Esophagus squamous epithelium (tissue), 5 donors: ENCODE measurements at places on chromosomes 2 and 18. TPM values are rescaled to one million over a fixed set of nuclear protein-coding genes. Genes with fewer than 3 reads are reported as not detected.

DNA sequence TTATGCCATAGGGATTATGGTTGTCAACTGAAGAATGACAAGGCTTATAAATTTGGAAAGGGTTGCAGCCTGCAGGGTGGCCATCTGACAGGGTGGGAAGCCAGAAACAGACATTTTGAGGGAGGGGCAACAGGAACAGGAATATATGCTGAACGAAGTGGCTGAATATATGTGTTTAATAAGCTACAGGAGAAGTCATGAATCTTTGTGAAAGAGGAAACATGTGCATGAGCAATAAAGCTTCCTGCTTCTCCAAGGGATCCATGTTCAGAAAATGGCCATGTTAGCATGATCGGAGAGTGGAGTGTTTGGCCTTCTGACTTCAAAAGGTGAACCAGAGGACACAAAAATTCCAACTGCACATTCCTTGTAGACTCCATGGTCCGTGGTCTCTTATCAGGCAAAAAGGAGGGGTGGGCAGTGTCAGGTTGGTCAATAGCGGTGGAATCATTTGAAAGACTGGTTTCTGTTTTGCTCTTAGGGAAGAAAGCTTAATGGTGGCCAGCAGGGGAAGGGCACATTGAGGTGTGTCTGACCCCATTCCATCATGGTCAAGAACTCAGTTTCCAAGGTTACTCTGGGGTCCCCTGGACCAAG, 144.1 kb downstream of the SOCS6 start:
- peaks cover 11% of the 10 kb centered on the region for H3K4me1 ChIP-seq
- no peak overlapping the region for H3K27ac ChIP-seq
- H3K36me3 ChIP-seq: no peaks in the 10 kb centered on the region
- no peak for DNase-seq

GRCh38 chr2:102141970-102142828, at the start of gene IL1R1:
TSS of gene IL1R1 (plus strand) at chr2:102142746. CDS start at chr2:102157725, 14,979 bp downstream.
- H3K36me3 ChIP-seq: no peaks in the 10 kb centered on the region

GRCh38 chr2:234426616-234427015, 70.3 kb downstream of the ARL4C start:
- DNase-seq: no peak
- no peaks in the 10 kb centered on the region for H3K36me3 ChIP-seq
- peaks cover 59% of the 10 kb centered on the region for H3K4me1 ChIP-seq
- H3K27ac ChIP-seq: peak overlapping the region; percentile 37
- H3K27me3 ChIP-seq: no peaks in the 10 kb centered on the region

DNA sequence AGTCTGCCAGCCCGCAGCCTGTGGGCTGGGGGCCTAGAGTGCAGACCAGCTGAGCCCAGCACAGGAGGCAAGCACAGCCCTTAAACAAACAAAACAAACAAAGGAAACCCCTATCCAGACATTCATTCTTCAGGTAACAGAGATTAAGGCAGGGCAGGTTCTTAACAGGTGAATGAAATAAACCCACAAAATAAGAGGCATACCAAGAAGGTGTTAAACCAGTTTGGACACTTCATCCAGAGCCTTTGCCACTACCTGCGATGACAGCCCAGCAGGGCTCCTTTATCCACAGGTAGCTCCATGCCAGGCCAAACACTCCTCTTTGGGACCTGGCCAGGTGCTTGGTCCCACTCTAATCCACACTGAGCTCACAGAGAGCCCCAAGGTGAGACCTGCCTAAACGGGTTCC, 209.7 kb upstream of the SIX2 start:
- H3K36me3 ChIP-seq: no peaks in the 10 kb centered on the region
- H3K27ac ChIP-seq: peak overlapping the region; percentile 38
- peaks cover 18% of the 10 kb centered on the region for H3K27me3 ChIP-seq
- H3K4me1 ChIP-seq: peaks cover 24% of the 10 kb centered on the region
- H3K4me3 ChIP-seq: no peak overlapping the region

- no peak for DNase-seq
- H3K4me1 ChIP-seq: no peaks in the 10 kb centered on the region
- no peaks in the 10 kb centered on the region for H3K36me3 ChIP-seq
These were observed 16.5 kb downstream of the DOK1 start for GRCh38 chr2:74571058-74571457.

DNA sequence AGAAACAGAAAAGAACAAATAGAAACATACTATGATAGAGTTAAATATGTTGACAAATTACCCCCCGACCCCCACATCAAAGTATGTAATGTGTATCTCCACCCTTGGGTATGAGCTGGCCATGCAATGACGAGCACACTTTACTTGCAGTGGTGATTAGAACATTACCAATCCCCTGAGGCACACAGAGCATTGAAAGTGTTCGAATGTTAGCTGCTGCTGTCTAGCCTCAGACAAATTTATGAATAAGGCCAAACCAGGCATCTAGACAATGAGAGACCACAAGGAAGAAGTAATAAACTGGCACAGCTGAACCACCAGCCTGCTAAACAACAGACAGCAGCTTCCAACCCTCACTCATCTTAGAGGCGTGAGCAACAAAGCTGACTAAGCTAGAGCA, 380.5 kb downstream of the DSEL start:
- no peaks in the 10 kb centered on the region for H3K36me3 ChIP-seq
- DNase-seq: no peak
- no peaks in the 10 kb centered on the region for H3K27me3 ChIP-seq
- no peaks in the 10 kb centered on the region for H3K4me1 ChIP-seq
- no peak overlapping the region for H3K4me3 ChIP-seq
- no peak overlapping the region for H3K27ac ChIP-seq

- H3K27ac ChIP-seq: no peak overlapping the region
- H3K27me3 ChIP-seq: no peaks in the 10 kb centered on the region
- H3K36me3 ChIP-seq: no peaks in the 10 kb centered on the region
- H3K4me1 ChIP-seq: no peaks in the 10 kb centered on the region
- DNase-seq: no peak
These were observed 66.3 kb upstream of the GATA6 start for GRCh38 chr18:22102953-22103646.

GRCh38 chr2:231514951-231515297, 15.3 kb downstream of the NMUR1 start:
- H3K27ac ChIP-seq: peak overlapping the region; percentile 94
- no peaks in the 10 kb centered on the region for H3K27me3 ChIP-seq
- no peak for DNase-seq
- H3K36me3 ChIP-seq: no peaks in the 10 kb centered on the region
- peak overlapping the region; percentile 68 for H3K4me3 ChIP-seq

- no peak overlapping the region for H3K4me3 ChIP-seq
- no peaks in the 10 kb centered on the region for H3K36me3 ChIP-seq
These were observed 253.5 kb downstream of the DYSF start for GRCh38 chr2:71706836-71707235.

- H3K4me1 ChIP-seq: no peaks in the 10 kb centered on the region
- no peaks in the 10 kb centered on the region for H3K27me3 ChIP-seq
- no peak overlapping the region for H3K4me3 ChIP-seq
- DNase-seq: no peak
- no peak overlapping the region for H3K27ac ChIP-seq
- H3K36me3 ChIP-seq: no peaks in the 10 kb centered on the region
These were observed 285.8 kb upstream of the MAP2 start for GRCh38 chr2:209138079-209138478.

DNA sequence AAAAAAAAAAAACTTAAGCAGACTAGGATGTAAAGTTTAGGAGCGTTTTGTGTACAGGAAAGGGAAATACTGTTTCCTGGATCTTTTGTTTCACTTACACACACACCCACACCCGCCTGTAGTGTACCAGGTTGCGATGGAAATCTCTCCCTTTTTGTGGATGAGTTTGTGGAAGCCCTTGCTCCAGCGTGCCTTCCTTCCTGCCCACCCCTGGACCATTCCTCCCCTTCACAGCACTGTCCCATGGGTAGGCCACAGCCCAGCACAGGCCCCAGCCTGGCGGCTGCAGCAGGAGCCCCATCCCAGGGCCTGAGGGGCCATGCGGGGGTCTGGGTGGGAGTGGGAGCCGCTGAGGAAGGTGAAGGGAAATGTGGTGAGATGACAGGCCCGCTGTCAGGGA, 15.1 kb downstream of the MALL start:
- peak overlapping the region; percentile 93 for H3K27ac ChIP-seq
- no peaks in the 10 kb centered on the region for H3K36me3 ChIP-seq
- H3K27me3 ChIP-seq: no peaks in the 10 kb centered on the region
- no peak overlapping the region for H3K4me3 ChIP-seq

GRCh38 chr2:241011296-241011600, 12.8 kb downstream of the SNED1 start:
- DNase-seq: no peak
- H3K4me1 ChIP-seq: peaks cover 47% of the 10 kb centered on the region
- H3K36me3 ChIP-seq: no peaks in the 10 kb centered on the region

GRCh38 chr2:100053087-100053885, 89.1 kb downstream of the AFF3 start:
- DNase-seq: no peak
- H3K36me3 ChIP-seq: no peaks in the 10 kb centered on the region
- H3K4me1 ChIP-seq: no peaks in the 10 kb centered on the region
- no peaks in the 10 kb centered on the region for H3K27me3 ChIP-seq
- H3K4me3 ChIP-seq: no peak overlapping the region
- H3K27ac ChIP-seq: no peak overlapping the region

DNA sequence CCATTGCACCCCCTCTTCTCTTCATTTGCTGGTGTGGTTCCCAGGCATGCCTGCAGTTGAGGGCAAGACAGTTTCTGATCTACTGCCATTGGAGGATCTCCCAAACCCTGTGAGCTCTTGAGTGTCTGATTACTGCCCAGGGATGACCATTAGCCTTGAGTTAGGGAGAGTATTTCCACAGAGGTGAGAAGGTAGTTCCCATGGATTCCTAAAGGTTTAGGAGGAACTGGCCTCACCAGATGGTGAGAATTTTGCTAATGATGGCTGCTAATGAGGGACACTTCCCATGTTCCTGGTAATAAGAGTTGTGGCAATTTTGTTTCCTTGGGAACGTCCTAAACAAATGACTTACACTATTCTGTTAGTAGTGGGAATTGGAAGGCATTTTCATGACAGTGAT, 42.5 kb downstream of the PTPRM start:
- H3K27ac ChIP-seq: no peak overlapping the region
- DNase-seq: no peak

DNA sequence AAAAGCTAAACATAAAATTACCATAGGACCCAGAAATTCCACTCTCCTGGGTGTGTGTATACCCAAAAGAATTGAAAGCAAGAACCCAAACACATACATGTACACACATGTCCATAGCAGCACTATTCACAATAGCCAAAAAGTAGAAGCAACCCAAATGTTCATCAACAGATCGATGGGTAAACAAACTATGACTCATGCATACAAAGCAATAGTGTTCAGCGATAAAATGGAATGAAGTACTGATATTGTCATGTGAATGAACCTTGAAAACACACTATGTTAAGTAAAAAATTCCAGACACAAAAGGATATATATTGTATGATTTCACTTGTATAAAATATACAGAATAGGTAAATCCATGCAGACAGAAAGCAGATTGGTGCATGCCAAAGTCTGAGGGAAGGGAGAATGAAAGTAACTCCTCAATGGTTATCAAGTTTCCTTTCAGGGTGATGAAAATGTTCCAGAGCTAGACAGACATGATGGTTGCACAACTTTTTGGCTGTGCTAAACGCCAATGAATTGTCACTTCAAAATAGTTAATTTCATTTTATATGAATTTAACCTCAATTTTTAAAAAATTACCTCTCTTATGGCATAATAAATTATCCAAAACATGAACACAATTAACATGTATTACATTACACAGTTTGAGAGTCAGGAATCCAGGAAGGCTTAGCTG, 35.5 kb downstream of the GKN2 start:
- no peaks in the 10 kb centered on the region for H3K4me1 ChIP-seq
- H3K4me3 ChIP-seq: no peak overlapping the region
- no peak for DNase-seq
- H3K36me3 ChIP-seq: no peaks in the 10 kb centered on the region
- H3K27ac ChIP-seq: no peak overlapping the region

SERPINB10 gene
- total RNA-seq: not detected

CAPG gene
- 185 TPM for total RNA-seq

KCNG3 gene
- 0.09 TPM for total RNA-seq

DLGAP1 gene
- 0.09 TPM for total RNA-seq

GKN2 gene
- not detected for total RNA-seq

STK25 gene
- 142 TPM for total RNA-seq
